ENCODE measurements at places on chromosomes 3 and 15.

- DNase-seq: no peak
Measured at GRCh38 chr15:33211176-33211808, 16.8 kb upstream of the FMN1 start.

DNA sequence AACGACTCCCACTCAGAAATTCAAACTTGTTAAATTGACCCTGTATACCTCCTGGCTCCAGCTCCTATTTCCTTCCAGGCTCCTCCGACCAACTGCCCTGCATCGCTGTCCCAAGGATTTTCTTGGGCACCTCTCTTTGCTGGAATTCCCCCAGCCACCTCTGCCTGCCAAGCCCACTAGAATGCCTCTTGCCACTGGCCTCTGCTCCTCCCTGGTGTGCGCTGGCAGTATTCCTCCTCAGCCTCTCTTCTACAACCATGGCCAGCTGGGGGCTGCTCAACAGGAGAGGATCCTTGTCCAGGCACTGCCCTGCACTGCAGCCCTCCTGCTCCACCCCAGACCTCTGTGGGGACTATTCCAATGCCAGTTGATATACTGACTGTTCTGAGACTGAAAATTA lies 7.4 kb downstream of the WNT7A start:
- DNase-seq: no peak

DNA sequence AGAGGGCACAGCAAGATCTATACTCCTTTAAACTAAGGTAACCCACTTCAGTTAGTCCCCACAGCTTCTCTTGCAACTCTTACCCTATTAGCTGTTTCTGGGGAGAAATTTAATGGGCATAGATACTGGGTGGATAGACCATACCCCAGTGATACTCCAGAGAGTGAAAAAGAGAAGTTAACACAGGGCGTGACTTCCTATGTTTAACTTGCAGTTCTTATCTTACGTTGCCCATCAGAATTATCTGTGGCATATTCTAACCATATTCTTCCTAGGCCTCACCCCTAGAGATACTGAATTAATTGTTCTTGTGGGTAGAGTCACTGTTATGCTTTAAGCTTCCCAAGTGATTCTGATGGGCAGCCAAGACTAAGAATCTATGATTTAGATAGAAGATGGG lies 485.4 kb upstream of the TPRG1 start:
- no peak for DNase-seq

DNA sequence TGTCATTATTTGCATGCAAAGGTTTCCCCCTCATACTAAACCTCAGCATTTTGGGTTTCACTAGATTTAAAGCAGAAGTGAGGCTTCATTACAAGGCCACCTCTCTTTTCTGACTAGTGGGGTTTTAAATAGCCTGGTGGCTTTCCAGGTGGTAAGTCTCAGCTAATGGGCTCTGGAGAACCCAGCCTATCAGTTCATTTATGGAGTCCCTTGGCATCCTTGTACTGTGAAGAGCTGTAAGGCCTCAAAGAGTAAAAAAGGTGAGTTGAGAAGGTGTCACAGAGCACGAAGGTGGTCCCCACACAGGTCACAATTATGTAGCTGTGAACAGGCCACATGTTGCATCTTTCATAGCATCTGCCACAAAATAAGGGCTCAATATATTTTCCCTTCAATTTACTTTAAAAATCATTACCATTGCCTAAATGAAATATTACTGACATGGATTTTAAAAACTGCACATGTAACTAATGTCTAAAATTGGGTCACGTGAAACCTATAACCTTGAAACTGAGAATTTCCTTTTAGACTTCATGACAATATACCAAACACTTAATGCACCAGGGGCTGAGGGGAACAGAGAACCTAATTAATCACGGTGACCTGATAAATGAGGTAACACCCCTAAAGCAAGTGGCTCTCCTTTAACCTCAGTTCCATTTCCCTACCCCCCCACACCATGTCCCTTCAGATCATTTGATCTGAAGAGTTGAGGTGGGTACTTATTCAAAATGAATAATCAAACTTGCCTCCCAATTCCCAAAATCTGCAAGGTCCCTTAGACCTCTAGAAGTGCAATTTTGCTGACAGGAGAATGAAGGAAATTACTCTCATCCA lies 1.3 kb downstream of the NGLY1 start:
- no peak for DNase-seq

- no peak for DNase-seq
Measured at GRCh38 chr3:66302288-66302687, 81.5 kb downstream of the SLC25A26 start.

Measured in GM04504 (cell line).